Mucosa of gallbladder (tissue), 1 donor: ENCODE measurements at places on chromosomes 13 and 19. TPM values are rescaled to one million over a fixed set of nuclear protein-coding genes. Genes with fewer than 3 reads are reported as not detected.

The GSX1 gene
- total RNA-seq: not detected

The EDDM13 gene
- total RNA-seq: not detected

The EXOC3L2 gene
- total RNA-seq: 9.0 TPM

The MTUS2 gene
- 1.5 TPM for total RNA-seq

The PRKD2 gene
- 61.5 TPM for total RNA-seq

The CBLC gene
- 47.4 TPM for total RNA-seq

DNA sequence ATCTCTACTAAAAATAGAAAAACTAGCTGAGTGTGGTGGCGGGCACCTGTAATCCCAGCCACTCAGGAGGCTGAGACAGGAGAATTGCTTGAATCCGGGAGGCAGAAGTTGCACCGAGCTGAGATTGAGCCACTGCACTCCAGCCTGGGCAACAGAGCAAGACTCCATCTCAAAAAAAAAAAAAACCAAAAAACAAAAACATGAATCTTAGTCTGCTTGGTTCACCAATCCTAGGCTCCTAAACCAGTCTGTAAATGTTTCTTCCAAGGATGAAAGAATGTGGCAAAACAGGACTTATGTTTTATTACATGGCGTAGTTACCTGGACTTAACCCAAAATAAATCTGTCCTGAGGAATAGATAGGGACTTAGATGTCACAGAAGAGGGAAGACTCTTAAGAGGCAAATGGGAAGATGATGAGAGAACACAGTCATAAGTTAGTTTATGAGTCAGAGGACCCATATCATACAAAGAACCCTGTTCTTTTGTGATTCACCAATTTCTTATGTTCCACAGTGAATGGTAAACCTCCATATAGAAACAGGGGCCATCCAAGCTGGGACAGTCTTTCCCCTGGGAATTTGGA, 6.9 kb upstream of the FBXL3 start:
- DNase-seq: no peak

DNA sequence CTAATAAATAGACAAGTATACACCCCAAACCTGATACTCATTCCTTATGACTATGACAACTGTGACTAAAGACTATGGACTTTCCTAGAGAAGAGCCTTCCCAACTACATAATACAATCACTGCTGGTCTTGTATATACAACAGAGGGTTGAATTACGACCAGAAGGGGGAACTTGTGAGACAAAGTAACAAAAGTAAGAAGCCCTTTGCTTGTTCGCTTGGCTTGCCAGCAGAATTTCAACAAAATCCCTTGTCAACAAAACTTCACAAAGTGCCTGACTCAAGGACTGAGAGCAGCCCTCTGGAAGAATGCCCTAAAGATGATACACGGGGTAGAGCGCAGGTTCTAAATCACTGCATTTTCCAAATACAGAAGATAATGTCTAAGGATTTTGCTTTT, 99.4 kb downstream of the WASF3 start:
- no peak for DNase-seq

- DNase-seq: no peak
These were observed 35.1 kb downstream of the NAXD start for GRCh38 chr13:110650436-110650835.

- DNase-seq: no peak
These were observed 273.4 kb downstream of the DCLK1 start for GRCh38 chr13:35857769-35858168.

- DNase-seq: no peak
These were observed 457.9 kb downstream of the FGF9 start for GRCh38 chr13:22128441-22129408.

- DNase-seq: no peak
These were observed 3.7 kb upstream of the GP6 start for GRCh38 chr19:55041627-55042343.

DNA sequence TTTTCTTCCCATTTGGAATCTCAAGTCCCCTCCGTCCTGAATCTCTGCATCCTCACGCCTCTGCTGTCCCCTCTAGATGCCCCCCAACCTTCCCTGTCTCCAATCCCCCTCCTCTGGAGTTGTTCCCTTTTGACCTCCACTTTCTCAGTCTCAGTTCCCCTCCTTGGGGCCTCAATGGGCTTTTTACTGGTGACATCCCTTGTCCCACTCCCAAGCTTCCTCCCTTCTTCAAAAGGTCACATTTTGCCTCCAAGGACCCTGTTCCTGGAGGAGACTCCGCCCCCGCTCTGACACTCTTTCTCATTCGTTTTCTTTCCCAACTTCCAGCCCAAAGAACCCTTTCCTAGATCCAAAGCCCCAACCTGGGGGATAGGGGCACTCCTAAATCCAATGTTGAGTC, 1.0 kb downstream of the AP2S1 start:
- no peak for DNase-seq

DNA sequence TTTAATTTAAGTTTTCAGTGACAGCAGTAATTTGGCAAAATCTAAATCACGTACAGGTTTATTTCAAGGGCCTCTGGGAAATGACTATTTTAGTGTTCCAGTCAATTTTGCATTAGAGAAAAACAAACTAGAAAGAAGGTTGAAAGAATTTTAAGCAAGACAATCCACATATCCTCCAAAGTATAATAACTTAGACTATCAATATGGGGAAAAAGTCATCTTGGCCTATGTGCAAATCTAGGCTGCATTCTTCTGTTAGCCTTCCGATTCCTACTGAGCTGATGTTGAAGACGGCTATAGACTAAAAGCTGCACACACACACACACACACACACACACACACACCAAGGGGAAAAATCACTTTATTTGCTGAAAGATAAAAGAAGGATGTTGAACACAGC, 81.3 kb downstream of the SLITRK6 start:
- no peak for DNase-seq

DNA sequence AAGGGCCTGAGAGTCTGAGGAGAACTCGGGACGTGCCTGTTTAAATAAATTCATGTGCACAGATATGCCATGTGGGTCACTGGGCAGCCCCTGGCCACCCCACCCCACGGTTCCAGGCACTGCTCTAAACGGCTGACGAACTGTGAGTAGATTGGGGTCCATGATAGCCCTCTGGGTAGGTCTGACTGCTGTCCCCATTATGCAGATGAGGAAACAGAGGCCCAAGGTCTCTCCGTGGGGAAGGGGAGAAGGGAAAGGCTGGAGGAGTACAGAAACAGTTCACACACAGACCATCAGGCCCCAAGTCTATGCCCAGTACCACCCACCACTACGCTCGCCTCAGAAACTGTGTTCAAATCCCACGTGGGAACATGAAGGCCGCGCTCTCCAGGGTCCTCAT, 14.1 kb downstream of the ZNF787 start:
- DNase-seq: no peak

- DNase-seq: no peak
These were observed 80.8 kb downstream of the KL start for GRCh38 chr13:33096886-33097605.

DNA sequence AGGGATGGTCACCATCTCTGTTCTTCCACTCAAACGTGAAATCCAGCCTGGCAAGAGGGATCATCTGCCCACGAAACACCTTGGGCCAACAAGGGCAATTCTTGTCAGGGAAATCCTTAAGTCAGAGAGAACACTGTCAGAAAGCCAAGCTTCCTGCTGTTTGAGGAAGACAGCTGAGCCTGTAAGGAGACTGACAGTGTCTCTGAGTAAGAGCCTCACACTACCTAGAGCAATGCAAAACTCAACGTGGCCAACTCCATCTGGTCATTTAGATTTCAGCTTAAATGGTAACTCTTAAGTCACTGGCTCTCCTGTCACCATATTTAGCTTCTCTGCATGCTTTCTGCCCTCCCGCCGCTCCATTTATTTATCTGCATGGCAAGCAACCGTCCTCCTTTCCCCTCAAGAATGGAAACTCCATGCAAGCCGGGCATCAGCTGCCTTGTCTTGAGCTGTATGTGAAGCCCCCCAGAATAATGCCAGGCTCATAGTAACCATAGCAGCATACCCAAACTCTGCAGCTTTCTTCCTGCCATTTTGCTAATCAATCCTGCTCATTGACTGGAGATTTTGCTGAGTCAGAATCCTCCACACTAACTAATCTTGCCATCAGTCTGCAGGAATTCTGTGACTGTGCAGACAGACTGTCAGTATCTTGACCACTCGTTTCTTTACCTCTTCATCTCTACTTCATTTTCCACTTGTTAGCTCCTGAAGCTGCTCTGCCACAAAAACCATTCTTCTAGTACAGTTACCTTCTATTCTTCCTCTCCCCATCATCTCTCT, 159.8 kb downstream of the IRS2 start:
- DNase-seq: no peak

DNA sequence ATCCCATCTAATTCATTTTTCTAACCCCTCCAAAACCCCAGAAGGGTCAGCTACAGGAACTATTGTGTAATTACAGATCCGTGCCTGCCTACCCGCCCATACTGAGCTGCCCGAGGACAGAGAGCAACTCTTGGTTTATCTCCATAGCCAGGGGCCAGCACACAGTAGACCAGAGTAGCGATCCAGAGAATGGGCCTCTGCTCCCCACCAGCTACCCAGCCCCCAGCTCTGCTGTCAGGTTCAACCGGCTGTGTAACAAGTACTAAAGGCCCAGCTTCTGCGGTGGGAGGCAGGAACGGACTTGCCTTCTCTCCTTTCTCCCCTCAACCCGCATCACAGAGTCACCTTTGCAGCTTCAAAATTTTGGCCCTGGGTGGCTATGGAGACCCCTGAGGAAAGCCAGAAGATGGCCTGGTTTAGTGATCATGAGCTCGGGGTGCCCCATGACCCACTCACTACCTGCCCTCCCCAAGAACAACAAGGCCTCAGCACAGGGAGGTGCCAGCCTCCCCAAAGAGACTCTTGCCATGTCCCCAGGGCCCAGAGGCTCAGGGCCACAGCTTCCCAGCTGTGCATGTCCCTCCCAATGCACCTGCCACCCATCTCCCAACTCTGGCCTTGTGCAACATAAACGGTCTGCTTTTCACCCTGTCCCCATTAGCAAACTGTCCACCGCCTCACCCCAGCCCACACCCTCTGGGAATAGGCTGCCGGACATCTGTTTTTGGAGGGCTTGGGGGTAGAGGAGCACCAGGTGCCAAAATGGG, 5.7 kb downstream of the CALM3 start:
- DNase-seq: no peak

- peak; percentile 51 for DNase-seq
These were observed 932 bp upstream of the ZNF486 start for GRCh38 chr19:20165971-20166592.

GRCh38 chr19:13155472-13156359, 5.5 kb downstream of the IER2 start:
- peak; percentile 70 for DNase-seq

- DNase-seq: no peak
These were observed 253.3 kb upstream of the TSHZ3 start for GRCh38 chr19:31602548-31602947.

- peak; percentile 89 for DNase-seq
These were observed 744.1 kb downstream of the UQCRFS1 start for GRCh38 chr19:28468701-28469459.

GRCh38 chr13:23741879-23742510, 147.2 kb downstream of the MIPEP start:
- no peak for DNase-seq

GRCh38 chr19:58123354-58123753, 25.3 kb upstream of the ZSCAN18 start:
- DNase-seq: no peak

- peak; percentile 41 for DNase-seq
These were observed 1.6 kb upstream of the ADAMTS10 start for GRCh38 chr19:8611877-8612806.

DNA sequence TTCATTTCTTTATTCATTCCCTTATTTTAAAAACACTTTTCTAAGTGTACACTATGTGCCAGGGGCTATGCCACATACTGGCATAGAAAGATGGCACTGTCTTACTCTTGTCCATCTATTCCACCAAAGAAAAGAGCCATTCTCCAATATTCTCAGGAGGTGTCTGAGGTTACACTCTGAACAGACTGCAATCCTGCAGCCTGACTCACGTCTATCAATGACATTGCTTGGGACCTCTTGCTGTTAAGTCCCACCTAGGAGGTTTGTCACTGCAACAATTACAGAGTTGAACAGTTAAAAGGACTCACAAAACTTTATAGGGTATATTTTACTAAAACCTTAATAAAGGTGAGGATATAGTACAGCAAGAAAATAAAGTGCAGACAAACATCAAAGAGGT, 512.9 kb upstream of the HTR2A start:
- no peak for DNase-seq

DNA sequence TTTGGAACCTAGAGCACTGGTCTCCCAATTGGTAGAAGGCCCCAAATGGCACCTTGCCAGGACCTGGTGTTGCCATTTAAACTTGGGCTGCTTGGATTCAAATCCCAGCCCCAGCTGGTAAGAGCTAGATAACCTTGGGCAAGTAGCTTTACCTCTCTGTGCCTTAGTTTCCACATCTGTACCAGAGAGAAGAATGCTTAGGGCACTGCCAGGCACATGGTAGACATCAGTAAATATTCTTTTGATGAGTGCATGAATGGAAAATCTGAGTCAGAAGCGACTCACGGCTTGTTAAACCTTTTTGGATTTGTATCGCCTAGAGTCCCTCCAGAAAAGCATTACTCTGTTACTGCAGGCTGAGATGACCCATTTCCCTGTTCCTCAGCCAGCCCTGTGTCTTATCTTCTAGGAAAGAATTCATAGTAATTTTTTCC, 90.9 kb downstream of the SIPA1L3 start:
- DNase-seq: no peak

DNA sequence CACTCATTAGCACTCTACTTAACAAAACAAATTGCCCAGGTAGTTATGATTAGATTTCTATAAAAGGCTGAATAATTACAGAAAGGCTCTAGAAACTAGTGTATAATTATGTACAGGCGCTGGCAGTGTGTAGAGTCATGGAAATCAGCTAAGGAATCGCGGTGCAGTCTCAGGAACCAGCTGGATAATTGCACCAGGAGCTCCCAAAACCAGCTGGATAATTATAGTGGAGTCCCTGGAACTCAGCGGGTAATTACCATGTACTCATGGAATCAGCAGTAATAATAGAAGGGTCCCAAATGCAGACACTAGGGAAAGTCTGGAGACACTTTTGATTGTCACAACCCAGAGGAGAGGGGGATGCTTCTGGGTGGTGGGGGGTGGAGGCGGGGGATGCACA, 23.2 kb upstream of the TTYH1 start:
- DNase-seq: no peak

GRCh38 chr19:31613683-31614219, 264.5 kb upstream of the TSHZ3 start:
- DNase-seq: no peak

- DNase-seq: peak; percentile 46
These were observed 8.0 kb downstream of the CCDC194 start for GRCh38 chr19:17385878-17386611.

GRCh38 chr13:47521890-47522487, 479.1 kb downstream of the SUCLA2 start:
- no peak for DNase-seq

DNA sequence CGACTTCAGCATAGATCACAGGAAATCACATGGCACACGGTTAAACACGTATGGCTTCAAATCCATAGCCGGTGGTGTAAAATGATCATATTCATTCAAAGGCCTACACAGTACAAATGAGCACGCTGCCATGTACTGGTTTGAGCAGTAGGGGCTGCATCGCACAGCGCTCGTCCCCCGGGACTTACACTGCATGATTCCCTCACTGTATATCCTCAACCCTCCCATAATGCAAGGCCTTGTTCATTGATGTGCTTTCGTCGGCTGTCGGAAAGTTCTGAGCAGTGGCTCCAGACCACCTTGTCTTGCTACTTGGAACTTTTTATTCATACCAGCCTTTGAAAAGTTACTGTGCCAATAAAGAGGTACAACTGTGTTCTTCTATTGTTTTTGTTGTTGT, 578.2 kb downstream of the MYO16 start:
- DNase-seq: no peak

GRCh38 chr19:3908266-3909054, 24.4 kb upstream of the NMRK2 start:
- no peak for DNase-seq

GRCh38 chr19:31330237-31330636, 19.0 kb downstream of the TSHZ3 start:
- DNase-seq: no peak
